ENCODE measurements at places on chromosomes 6 and 20.

GRCh38 chr20:47304287-47304686 is 52.2 kb downstream of the ZMYND8 start:
- no peak for DNase-seq

- DNase-seq = no peak
Observed at GRCh38 chr20:36585410-36586125, 12.2 kb downstream of the TGIF2 start.

GRCh38 chr20:57390604-57391438 is at the start of gene RBM38:
Gene RBM38 (plus strand): TSS chr20:57391396. CDS start chr20:57391582, 186 bp downstream.
- peak; percentile 86 for DNase-seq

DNA sequence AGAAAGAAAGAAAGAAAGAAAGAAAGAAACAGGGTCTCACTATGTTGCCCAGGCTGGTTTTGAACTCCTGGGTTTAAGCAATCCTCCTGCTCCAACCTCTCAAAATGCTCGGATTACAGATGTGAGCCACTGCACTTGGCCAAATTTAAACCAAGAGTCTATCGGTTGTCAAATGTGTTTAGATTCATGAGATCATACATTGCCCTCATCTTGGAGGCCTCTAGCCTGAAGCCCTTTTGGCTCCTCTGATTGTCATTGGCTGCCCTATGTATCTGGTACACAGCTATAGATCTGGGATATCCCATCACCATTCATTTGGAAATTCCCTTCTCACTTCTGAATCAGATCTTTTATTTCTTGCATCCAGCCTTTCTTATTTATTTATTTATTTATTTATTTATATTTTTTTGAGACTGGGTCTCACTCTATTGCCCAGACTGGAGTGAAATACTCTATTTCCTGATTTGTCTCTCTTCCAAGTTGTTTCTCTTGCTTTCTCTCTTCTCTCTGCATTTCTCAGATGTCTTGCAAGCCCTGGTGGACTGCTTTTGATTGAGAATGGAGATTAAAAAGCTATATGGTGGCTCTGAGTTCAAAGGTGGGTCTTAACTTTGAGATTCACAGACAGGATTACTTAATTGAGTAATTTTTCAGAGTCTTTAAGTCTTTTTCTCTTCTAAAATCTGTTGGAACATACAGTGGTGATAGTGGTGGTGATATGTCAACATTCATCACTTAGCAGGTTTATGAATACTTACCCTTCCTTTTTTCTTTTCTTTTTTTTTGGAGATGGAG is 121.9 kb downstream of the GJA1 start:
- DNase-seq = no peak

DNA sequence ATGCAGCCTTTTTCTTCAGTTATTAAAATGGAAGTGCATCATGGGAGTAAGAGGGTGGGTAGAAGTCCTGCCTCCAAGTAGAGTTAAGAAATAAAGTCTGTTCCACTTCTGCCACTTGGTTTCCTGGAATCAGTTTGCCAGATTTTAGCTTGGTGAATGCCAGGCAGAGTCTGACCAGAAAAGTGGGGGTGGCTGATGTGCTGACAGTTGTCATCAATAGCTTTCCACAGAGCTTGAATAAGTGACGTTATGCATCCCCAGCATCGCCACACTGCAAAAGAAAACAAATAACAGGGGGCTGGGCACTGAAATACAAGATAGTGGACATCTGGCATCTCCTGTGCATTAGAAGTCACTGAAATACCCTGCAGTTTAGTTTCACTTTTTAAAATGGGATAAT is 30.8 kb upstream of the CEP162 start:
- no peak for DNase-seq

DNA sequence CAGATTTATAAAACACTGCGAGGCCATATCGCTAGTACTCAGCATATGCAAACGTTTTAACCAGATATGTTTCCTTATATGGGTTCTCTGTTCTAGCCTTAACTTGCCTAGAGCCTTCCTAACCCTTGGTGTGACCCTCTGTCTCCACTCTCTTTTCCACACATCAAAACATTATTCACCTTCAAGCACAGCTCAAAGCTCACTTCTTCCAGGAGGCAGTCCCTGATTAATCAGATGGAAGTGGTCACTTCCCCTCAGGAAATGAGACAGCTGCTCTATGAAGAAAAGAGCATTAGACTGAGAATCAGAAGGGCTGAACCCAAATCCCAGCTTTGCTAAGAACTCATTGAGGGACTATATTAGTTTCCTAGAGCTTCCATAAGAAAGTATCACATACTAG is 39.8 kb upstream of the SLC17A4 start:
- no peak for DNase-seq

- DNase-seq = no peak
Observed at GRCh38 chr20:44034451-44034850, 119.8 kb downstream of the TOX2 start.

- peak; percentile 67 for DNase-seq
Observed at GRCh38 chr6:44078827-44079671, 48.2 kb downstream of the MRPL14 start.

DNA sequence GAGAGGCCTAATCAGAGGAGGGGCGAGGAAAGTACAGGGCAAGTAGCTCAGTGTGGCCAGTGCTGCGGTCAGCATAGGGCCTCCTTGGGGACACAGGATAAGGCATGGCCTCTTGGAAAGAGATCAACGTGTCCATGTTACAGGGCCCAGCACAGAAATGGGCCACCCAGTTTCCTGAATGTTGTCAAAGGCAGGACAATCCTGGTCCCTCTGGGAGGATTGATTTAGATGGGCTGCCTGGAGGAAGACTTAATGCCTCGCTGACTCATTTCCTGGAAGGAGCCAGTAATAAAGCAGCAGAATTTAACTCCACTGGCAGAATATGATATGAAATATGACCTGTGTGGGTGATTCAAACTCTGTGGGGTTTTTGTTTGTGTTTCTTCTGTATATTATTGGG is 16.6 kb downstream of the DDO start:
- no peak for DNase-seq

DNA sequence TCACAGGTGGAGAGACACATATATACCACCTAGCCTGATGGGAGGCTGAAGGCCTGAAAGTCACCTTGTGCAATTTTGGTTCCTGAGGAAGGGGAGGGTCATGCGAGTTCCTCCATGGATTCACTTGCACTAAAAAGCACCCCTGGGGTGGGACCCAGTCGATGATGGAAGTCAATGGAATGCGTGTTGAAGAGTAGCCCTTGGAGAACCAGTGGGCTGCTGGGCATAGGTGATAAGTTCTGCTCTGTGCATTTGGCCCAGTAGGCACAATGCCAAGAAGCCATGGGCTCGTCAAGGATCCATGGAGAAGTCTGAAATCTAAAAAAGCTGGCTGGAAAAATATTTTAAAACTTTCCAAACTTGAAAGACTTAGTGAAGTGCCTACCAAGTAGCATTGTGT is 18.9 kb upstream of the SCRT2 start:
- no peak for DNase-seq

- DNase-seq = no peak
Observed at GRCh38 chr6:20770773-20771172, 236.5 kb downstream of the CDKAL1 start.

GRCh38 chr6:10481101-10481500 is 40.0 kb upstream of the GCNT2 start:
- no peak for DNase-seq

- no peak for DNase-seq
Observed at GRCh38 chr6:161835500-161836215, 561.8 kb upstream of the AGPAT4 start.

GRCh38 chr6:77401231-77401630 is 62.1 kb downstream of the HTR1B start:
- no peak for DNase-seq

DNA sequence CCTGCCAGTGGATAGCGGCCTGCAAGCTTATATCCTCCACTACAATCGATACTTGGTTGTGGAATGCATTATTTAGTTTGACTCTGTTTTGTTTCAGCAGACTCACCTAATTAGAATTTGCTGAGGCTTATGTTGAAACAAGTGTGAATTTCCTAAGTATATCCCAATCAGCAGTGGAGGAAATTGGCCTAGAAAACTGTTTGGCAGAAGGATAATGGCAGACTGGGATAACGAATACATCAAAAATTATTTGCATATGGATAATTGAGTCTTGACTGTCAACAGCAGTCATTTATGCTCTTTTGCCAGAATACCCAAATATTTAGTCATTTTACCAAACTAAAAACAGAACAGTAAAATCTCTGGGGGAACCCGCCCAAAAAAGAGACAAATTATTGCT is 261.0 kb downstream of the DOK5 start:
- DNase-seq = no peak

DNA sequence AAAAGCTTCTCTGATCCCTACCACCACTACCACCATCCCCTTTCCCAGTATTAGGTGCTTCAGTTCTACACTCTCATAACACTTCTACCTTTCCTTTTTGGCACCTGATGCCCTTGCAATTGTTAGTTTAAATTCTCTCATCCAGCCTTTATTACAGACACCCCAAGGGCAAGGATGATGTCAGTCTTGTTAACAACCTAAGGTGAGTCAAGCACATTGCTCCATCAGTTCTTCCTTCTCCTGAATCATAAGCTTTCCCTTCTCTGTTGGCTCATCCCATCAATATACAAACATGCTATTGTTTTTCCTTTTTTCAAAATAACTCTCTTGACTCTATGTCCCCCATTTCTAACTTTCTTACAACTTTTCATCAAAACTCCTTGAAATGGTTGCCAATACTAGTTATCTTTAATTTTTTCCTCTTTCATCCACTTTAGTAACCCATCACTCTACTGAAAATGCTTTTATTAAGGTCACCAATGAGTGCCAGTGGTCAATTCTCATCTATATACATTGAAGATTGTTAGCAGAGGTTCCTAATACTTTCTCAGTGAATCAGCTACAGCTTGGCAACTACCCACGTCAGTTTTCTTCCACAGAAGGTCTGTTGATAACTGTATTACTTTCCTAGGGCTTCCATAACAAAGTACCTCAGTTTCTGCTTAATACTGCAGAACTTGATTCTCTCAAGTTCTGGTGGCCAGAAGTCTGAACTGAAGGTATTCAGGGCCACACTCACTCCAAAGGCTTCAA is 97.1 kb upstream of the FLRT3 start:
- DNase-seq = no peak

GRCh38 chr6:129787816-129788215 is 73.3 kb downstream of the TMEM244 start:
- DNase-seq = no peak

- DNase-seq = no peak
Observed at GRCh38 chr6:140382355-140382754, 1007.9 kb upstream of the CITED2 start.

DNA sequence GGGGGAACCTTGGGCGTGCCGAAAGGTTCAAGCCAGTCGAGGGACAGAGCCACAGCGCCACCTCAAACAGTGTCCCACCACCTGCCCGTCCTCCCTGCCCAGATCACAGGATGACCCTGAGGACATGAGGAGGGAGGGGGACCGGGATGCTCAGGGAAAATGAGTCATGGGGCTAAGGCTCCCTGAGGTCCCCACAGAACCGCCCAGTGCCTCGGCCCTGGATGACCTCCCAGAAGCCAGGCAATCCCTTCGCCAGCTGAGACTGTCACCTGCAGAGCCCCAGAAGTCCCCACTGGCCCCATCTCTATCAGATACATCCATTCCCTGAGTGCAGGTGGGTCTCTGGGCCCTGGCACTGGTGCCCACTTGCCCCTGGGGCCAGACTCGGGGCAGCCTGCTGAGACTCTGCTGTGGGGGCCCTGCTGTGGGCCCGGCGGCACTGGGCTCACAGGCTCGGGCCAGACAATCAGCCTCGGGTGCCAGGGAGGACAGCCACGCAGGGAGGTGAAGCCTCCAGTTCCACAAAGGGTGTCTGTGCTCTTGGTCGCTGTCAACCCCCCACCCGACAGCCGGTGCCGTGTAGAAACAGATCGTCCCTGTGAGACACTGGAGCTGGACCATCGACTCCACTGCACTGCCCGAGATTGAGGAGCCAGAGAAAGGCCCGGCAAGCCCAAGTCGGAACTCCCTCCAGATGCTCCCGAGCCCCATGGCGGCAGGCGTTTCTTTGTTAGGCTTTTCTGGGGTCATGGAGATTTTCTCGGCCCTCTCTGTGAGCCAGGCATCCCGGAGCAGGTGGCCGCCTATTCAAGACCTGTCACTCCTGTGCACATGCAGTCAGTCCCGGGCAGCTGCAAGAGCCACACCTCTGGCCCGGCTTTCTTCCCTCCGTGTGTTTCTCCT is 26.1 kb downstream of the PXDC1 start:
- no peak for DNase-seq

- DNase-seq = no peak
Observed at GRCh38 chr6:36335465-36336207, 1.1 kb downstream of the BNIP5 start.

- no peak for DNase-seq
Observed at GRCh38 chr6:63063631-63064271, 147.5 kb upstream of the FKBP1C start.

GRCh38 chr6:102902471-102902870 is 1509.0 kb downstream of the GRIK2 start:
- no peak for DNase-seq

- DNase-seq = no peak
Observed at GRCh38 chr20:52035977-52036376, 155.6 kb downstream of the ZFP64 start.

DNA sequence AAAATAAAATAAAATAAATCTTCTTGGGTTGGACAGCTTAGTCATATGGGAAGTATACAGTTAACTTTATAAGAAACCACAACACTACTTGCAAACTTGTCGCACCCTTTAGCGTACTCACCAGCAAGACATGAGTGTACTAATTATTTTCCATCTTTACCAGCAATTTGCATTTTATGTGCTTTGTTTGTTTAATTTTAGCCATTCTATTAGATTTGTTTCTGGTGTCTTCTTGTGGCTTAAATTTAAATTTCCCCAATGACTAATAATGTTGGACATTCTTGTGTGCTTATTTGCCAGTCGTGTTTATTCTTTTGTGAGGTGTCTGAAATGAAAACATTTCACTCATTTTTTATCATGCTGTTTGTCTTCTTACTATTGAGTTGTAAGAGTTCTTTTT is 1172.2 kb upstream of the CITED2 start:
- no peak for DNase-seq

- DNase-seq = no peak
Observed at GRCh38 chr20:22557403-22558276, 26.7 kb downstream of the FOXA2 start.

DNA sequence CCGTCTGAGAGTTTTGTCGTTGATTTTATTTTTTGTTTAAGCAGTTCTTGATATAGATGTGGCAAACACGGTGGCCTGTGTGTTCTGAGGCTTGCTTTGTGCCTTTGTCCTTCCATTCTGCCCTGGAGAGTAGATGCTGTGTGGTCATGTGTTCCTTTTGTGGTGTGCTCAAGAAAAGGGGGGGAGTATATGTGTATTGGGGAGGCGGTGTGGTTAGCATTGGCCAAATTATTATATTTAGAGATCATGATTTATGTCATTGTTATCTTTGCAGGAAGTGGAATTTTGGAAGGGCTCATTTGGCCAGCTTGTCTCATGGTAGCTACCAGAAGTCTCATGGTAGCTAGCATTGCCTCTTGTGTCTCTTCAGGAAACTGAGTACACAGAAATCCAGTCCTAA is 16.4 kb downstream of the RREB1 start:
- DNase-seq = no peak

- no peak for DNase-seq
Observed at GRCh38 chr20:824916-825315, 8.6 kb upstream of the FAM110A start.

DNA sequence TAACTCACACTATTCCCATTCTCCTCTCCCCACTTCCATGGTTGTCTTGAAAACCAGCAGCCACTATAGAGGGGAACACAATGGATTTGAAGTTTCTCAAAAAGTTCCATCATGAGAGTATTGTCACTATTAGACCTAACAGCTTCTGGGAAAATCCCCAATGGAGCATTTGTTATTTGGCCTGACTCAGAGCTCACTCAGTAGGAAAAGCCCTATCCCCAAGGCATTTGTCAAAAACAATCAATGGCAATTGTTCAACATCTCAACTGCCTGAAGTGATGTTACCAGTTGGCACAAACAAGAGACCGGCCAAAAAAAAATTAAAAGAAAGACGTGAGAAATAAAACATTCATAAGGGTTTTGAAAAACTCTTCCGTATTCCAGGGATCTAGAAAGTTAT is 98.8 kb downstream of the MYLK4 start:
- DNase-seq = no peak
